AG09309 (cell line): ENCODE measurements at places on chromosomes 11 and 22.

DNA sequence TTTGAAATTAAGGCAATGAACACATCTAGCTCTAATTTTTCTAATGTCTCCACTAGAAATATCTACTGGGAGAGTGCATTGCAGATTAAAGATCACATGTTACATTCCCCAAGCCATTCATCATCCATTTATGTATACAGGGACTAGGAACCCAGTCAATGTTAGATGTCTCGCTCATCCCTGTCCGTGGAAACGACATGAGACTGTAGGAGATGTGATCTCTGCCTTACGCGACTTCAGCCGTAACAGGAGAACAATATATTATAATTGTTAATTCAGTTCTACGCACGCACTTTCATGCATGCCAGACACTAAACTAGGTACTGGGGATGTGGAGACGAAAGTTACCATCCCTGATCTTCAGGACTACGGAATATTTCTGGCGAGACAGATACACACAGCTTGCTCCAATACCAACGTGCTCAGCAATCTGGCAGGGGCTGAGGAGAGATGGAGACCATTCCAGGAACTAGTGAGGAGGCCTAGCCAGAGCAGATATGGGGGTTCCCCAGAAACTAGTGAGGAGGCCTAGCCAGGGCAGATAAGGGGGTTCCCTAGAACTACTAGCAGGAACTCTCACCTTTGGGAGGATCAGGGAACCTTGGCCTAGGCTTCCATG lies 706 bp downstream of the DCPS start:
- DNase-seq, result no peak

DNA sequence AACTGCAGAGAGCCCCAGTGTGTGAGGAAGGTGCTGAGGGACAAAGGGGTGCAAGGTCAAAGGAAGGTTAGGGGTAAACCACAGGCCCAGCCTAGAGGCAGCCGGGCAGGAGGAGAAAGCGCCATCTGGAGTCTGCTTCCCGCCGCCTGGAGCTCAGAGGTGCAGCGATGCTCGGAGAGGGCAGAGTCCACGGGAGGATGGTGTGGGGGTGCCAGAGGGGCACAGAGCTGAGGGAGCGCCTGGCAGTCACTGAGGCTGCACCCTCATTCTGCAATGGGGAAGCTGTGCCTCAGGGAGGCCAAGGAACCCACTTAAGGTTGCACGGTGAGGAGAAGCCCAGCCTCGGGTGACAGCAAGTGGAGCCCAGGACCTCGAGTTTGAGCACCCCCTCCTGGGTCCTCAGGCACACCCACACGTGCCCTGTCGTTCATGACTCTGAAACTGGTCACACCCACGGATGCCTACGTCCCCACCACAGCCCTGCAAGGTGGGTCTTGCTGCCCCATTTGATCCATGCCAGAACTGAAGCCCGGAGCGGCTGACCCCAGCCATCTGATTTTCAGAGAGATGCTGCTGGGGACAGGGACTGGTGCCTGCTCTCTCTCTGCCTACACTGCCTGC lies 1.6 kb downstream of the IL2RB start:
- DNase-seq, result no peak

DNA sequence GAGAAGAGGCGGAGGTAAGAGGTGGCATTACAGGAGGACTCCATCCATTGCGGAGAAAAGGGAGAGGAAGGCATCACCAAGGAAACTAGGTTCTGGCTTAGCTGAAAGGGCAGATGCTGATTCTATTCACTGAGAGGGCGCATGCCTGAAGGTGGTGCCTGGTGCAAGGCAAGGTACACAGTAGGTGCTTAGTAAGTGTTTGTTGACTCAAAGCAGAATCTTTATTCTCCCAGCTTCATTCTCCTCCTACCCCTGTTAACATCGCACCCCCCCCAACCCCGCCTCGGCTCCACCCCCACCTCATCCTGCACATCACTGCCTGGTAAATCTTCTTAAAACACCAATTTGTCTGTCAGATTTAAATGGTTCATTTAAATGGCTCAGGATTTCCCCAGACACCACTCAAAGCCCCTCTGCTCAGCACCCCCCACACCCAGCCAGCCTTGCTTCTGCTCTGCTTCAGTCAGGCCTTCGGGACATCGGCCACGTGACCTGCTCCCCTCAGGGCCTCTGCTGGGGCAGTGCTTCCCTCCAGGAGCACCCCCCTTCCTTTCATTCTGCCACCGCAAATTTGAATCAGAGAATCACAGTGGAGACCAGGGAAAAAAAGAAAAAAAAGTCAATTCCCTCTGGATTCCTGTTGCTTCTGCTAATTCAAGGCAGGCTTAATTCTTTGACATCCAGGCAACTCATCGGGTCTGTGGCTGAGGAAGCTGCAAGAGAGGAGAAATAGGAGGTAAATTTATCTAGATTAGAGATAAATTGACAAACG lies 17.8 kb upstream of the RCN1 start:
- DNase-seq, result no peak

GRCh38 chr22:29483254-29483653 lies 3.2 kb downstream of the NEFH start:
- no peak for DNase-seq

- no peak for DNase-seq
Observed at GRCh38 chr22:25405841-25406509, 158.5 kb upstream of the GRK3 start.

DNA sequence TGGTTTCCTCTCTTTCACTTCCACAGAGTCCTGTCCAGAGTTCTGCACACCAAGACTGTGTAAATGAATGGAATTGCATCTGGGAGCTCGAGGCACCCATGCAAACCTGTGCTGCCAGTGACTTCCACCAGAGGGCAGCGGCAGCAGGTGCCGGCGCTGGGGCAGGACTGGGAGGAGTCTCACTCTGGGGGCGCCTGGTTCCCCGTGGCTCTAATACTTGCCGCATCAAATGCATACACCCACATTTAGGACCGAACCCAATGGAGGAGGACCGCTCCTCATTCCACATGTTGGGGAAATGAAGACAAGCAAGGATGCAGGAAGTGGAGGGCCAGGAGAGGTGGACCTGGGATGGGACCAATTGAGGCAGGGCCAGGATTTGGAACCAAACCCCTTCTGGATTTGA lies 1.1 kb upstream of the CD6 start:
- DNase-seq, result no peak

DNA sequence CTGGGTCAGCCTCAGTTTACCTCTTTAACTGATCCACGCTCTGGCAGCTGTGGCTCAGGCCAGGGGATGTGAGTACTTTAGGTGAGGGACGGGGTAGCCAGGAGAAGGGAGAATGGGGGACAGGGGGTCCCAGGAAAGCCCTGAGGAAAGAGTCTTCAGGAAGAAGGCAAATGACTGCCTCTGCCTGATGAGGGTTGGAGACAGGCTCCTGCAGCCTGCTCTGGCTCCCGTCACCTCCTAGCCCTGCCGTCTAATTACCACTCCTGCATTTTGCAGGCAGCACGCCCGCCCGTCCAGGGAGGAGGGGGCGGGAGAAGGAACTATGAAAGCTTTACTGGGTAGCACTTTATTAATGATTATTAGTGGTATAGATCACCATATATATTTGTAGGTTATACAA lies 116.6 kb downstream of the CEP164 start:
- DNase-seq, result no peak

DNA sequence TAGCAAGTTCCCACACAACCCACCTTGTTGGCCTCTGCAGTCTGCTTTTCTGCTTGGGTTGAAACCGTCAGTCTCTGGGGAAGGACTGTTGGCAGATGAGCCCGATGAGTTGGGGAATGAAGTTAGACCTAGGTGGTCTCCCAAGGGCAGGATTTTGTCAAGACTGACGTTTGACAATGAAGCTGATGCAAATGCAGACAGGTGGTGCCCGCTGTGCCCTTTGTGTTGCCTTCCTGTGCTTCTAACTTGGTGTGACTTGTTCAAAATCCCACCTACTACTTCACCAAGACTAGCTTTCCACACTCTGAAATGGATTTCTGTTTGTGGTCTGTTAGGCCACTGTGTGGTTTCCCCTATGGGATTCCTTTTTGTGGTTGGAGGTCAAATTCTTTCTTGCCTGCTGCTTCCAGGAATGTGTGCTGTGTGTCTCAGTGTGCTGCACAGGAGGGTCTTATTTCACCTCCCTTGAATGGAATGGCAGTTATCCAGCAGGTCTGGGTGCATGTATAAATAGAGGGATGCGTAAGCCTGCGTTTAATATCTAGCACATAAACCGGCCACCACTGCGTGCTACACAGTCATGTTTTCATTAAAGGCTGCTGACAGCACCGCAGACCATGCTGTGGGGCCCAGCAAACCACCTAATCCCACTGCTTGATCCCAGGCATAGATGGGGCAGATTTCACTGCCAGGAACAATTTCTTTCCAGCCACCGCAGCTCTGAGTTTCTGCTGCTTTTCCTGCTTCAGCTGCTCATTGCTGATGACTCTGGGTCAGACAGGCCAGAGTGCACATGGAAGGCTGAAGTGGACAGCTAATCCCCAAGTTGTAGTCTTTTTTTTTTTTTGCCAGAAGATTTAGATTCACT lies 44.8 kb downstream of the ADAMTS8 start:
- peak; percentile 71 for DNase-seq

DNA sequence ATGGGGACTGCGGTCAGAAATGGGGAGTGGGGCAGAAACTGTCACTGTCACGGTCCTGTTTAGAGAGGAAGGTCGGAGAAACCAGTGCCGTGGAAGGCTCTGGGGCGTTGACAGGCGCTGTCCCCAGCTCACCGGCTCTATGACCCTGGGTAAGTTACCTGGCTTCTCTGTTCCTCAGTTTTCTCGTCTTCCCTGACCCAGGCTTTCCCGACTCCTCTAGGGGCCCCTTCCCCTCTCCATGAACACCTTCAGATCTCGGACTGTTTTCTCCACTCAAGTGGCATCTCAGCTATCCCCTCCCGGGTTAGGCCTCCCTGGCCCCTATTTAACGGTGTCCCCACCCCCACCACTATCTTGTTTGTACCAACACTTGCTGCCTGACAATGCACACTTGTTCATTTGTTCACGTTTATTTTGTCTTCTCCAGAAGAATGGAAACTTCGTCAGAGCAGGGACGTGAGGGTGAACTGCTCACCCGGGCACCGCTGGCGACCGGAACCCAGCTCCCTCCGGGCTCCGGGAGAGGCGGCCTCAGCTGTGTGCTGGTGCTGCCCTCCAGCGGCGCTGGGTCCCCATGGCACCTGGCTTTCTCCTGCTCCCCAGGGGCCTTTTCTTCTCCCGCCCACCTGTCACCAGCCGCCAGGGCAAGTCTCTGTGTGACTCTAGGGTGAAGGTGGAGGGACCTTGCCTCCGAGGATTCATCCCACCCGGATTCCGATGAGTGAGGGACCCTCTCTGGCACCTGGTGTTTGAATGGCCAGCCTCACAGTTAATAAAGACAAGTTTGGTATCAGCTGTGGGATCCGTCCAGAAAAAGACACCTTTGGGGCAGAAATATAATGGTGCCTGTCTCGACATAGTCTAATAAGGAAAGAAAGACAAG lies 33.1 kb upstream of the SLC35C1 start:
- no peak for DNase-seq

DNA sequence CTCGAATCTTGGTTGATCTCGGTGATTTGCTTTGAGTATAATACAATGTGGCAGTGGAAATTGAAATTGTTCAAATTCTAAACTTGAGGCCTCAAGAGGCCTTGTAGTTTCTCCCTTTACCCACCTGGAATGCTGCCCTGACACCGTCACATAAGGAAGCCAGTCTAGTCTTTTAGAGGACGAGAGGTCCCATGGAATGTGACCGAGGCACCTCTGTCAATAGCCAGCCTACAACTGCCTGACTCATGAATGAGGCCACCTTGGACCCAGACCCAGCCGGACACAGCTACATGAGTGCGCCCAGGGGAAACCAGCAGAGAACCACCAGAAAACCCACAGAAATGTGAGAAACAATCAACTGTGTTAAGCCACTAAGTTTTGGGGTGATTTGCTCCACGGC lies 52.5 kb downstream of the RPL27A start:
- DNase-seq, result no peak

DNA sequence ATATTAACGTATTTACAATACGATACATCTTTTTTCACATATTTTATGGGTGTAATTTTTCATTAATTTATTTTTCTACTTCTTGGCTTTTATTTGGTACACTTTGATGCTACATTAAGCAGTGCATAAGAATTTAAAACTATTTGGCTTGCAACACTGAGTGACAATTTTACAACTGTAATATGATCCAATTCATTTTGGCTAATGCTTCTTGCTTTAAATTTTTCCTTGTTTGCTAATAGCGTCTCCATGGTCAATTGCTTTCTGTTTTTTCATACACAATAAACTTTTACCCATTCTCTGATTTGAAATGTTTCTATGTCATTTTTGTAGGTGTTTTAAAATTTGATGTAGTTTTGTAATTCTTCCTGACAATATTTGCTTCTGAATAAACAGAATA lies 773.2 kb downstream of the FAM181B start:
- no peak for DNase-seq

- no peak for DNase-seq
Observed at GRCh38 chr22:32695451-32695891, 106.0 kb upstream of the TIMP3 start.

- no peak for DNase-seq
Observed at GRCh38 chr22:19419464-19420178, 11.9 kb downstream of the HIRA start.

DNA sequence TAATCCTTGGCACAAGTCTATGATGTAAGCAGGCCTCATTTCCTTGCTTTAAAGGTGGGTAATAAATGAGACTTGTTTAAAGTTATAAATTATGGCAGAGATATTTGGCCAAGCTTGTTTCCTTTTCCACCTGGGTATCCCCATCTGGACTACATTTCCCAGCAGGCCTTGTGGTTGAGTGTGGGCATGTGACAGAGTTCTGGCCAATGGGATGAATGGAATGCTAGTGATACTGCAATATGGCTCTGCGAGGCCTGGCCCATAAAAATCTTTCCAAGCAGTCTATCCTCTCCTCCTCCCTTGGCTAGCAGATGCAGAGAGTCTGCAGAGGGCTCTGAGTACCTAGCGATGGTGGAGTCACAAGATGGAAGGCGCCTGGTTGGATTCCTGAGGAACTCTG lies 102.5 kb downstream of the TIMP3 start:
- DNase-seq, result no peak

DNA sequence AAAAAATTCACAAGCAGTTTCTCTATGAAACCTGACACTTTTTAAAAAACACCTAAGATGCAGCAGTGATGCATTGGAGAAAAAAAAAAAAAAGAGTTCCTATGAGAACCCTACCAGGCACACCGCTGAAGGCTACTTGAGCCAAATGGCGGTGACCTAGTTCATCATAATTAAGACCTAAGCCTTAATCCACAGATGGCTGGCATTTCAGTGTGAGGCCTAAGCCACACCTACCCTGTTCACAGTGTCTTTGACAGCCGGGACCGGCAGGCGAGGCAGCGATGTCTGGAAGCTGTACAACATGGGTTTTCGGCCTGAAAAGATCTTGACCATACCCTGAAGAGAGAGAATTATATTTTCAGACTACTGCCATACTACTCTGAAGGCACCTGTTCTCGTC lies 38.0 kb downstream of the CPT1A start:
- no peak for DNase-seq

DNA sequence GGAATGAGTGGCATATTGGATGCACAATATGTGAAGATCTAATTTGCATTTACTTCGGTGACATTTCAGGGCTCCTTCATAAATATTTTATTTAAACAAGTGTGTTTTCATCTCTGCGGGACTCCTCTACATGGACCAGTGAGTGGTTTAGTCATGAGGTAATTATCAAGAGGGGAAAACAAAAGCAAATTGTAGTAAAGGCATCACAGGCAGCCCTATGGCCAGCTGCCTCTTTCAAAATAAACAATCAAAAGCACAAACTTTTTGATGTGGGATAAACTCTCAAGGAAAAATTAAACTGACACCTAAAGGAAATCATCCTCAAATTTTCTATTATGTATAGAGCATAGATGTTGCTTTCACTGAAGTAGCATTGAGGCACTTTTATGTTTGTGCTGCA lies 6.0 kb downstream of the SYT9 start:
- no peak for DNase-seq

GRCh38 chr11:128116885-128117284 lies 470.5 kb downstream of the ETS1 start:
- DNase-seq, result no peak

GRCh38 chr11:66851239-66851596 lies 5.6 kb upstream of the LRFN4 start:
- DNase-seq, result no peak
